ENCODE measurements at places on chromosomes 16 and 17.

GRCh38 chr17:58184986-58185761 is 7.4 kb upstream of the EPX start:
- H3K4me1 ChIP-seq: peaks cover 3% of the 10 kb centered on the region
- peaks cover 13% of the 10 kb centered on the region for H3K27me3 ChIP-seq
- no peak for DNase-seq
- H3K27ac ChIP-seq: no peak overlapping the region

DNA sequence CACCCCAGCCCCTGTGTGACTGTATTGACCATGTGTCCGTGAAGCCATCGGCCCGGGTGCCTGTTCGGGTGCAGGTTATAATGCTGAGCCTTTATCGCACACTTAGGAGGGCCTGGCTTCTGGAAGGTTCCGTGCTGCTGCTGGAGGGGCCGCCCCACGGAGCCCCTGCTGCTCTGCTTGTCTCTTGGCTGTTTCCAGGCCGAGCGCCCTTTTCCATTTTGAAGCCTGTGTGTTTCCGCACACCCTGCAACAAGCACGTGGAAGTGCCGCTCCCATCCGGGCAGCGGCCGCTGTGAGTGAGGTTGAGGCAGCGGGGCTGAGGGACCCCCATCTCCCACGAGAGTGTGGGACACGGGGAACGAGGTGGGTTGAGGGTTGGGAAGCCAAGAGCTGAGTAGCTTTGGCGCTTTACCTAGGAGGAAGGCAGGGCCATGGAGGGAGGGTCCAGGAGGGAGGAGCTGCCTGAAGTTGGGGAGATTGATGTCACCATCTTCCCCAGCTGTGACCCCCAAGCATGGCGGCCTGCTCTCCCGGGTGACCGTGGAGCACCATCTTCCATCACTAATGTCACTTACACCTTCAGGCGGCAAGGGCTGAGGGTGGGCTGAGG is 200.1 kb upstream of the GSE1 start:
- H3K4me1 ChIP-seq: no peaks in the 10 kb centered on the region
- no peak overlapping the region for H3K27ac ChIP-seq
- DNase-seq: no peak

GRCh38 chr16:81713796-81714195 is 65.3 kb upstream of the PLCG2 start:
- H3K27ac ChIP-seq: no peak overlapping the region
- no peak for DNase-seq
- H3K27me3 ChIP-seq: no peaks in the 10 kb centered on the region
- H3K36me3 ChIP-seq: no peaks in the 10 kb centered on the region
- peaks cover 37% of the 10 kb centered on the region for H3K4me1 ChIP-seq

GRCh38 chr17:53472586-53472985 is 350.1 kb upstream of the KIF2B start:
- no peak overlapping the region for H3K4me3 ChIP-seq
- DNase-seq: no peak

DNA sequence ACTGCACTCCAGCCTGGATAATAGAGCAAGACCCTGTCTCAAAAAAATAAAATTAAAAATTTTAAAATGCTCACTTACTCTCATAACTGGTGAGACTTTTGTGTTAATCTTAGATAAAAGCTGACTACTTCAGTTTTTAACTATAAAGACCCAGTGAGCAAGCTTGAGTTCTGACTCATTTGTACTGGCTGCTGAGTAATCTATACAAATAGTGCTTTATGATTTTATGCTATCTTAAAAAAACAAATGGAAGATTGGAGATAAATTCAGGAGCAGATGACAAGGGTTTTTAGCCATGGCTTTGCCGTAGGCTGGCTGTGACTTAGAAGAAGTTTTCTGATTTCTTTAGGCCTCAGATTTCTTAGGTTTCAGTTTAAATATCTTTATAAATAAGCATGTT is 30.5 kb downstream of the SNTB2 start:
- H3K4me1 ChIP-seq: peaks cover 2% of the 10 kb centered on the region
- no peak overlapping the region for H3K27ac ChIP-seq
- no peak for DNase-seq
- no peak overlapping the region for H3K4me3 ChIP-seq
- no peaks in the 10 kb centered on the region for H3K27me3 ChIP-seq

- H3K27ac ChIP-seq: no peak within 1 kb of the TSS
- peaks cover 19% of the 10 kb centered on the region for H3K4me1 ChIP-seq
- peaks cover 28% of the 10 kb centered on the region for H3K27me3 ChIP-seq
- peak; percentile 50 for DNase-seq
- H3K36me3 ChIP-seq: peaks cover 13% of the 10 kb centered on the region
Observed at GRCh38 chr17:16353317-16354174, at the start of gene CENPV. Gene CENPV (minus strand): TSS chr17:16353469. CDS start chr17:16353436, 33 bp downstream.

DNA sequence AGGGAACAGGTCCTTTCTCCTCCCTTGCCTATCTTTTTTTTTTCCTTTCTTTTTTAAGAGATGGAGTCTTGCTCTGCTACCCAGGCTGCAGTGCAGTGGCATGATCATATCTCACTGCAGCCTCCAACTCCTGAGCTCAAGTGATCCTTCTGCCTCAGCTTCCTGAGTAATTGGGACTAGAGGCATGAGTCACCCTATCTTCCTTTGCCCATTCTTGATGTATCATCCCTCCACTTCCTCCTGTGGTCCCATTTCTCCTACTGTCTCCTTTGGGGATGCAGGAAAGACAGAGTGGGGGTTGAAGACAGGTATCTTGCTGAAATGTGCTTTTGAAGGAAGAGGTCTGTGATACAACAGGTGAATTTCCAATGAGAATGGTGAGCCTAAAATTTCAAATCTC is 5.5 kb downstream of the MYO19 start:
- H3K4me3 ChIP-seq: no peak overlapping the region
- H3K27me3 ChIP-seq: no peaks in the 10 kb centered on the region
- H3K27ac ChIP-seq: no peak overlapping the region
- peak; percentile 8 for DNase-seq
